ENCODE measurements at places on chromosomes 2 and 18.

GRCh38 chr18:8232791-8233190 is 376.4 kb upstream of the RAB12 start:
- DNase-seq = no peak

- no peak for DNase-seq
Observed at GRCh38 chr18:78656346-78656925, 323.2 kb upstream of the SALL3 start.

- no peak for DNase-seq
Observed at GRCh38 chr2:109137616-109138015, 8.6 kb downstream of the SH3RF3 start.

DNA sequence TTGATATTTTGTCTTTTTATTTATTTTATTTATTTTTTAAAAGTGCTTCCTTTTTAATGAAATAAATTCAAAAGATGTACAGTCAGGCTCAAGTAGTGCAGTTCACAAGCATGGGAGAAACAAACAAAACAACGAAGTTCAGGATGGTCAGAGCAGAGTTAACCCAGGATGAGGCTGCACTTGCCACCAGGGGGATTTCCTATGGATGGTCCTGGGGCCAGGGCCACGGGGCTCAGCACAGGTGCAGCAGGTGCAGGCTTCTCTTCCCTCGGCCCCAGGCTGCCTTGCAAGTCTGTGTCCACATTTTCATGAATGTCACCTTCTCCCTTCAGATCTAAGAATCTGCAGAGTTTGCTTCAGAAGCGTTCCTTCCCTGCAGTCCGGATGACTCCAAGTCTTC is 76.5 kb downstream of the CDCA7 start:
- no peak for DNase-seq

DNA sequence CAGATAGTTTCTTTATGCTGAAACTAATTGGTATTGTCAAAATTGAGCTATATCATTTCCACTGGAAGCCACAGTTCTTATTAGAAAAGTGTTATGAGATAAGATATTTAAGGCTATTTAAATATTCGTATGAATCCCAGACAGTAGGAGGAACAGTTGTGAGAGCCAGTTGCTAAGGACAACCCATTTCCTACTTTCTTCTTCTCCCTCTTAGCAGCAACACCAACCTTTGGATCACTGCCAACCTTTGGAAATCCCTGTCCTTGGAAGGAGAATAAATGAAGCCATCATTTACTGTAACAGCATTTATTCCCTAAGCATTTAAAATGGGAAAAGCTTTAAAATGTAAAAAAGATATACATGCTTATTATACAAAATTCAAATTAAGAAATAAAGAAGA is 85.8 kb downstream of the PLCL1 start:
- no peak for DNase-seq

DNA sequence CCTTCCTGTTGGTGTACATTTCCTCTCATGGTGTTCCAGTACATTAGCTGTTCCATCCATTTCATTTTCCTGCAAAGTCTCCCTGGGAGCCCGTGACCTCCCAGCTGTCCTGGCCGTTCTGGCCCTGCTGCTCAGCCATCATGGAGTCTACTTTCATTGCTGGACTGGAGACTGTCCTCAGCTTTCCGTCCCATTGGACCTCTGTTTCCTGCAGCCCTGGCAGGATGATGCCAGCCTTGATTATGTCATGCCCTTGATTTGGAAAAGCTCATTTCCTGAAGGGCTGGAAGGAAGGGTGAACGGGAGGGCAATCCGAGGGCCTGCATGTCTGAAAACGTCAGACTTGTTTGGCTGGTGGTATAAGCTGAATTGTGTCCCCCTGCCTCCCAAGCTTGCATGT is 205.5 kb upstream of the HS6ST1 start:
- no peak for DNase-seq

DNA sequence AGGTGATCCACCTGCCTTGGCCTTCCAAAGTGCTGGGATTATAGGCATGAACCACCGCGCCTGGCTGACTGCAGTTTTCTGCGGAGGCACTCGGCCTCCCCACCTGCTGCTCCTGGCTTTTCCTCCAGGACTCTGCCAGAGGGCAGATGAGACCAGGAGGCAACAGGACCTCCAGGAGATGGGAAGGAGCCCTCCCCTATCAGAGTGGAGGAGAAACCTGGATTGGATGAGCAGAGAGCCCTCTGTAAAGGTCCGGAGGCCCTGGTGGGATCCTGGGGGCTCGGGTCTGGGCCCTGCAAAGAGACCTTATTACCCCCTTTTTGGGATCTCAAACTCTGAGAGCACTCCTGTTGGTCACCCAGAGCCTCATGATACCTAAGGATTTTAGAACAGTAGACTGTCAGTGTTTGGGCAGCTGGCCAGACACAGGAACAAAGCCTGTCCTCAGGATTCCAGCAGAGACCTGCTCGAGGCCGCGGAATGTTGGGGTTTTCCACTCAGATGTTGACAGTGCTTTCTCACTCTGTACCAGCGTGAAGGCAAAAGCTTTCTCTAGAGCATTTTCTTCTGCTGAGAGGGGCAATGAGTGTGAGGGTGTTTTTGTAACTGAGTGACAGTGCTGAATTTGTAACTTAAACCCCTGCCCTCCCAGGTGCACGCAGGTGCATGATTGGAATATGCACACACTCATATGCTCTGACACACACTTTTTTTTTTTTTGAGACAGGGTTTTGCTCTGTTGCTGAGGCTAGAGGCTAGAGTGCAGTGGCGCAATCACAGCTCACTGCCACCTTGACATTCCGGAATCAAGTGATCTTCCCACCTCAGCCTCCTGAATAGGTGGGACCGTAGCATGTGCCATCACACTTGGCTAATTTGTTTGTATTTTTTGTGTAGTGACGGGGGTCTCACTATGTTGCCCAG is 48.4 kb downstream of the NPPC start:
- DNase-seq = no peak

DNA sequence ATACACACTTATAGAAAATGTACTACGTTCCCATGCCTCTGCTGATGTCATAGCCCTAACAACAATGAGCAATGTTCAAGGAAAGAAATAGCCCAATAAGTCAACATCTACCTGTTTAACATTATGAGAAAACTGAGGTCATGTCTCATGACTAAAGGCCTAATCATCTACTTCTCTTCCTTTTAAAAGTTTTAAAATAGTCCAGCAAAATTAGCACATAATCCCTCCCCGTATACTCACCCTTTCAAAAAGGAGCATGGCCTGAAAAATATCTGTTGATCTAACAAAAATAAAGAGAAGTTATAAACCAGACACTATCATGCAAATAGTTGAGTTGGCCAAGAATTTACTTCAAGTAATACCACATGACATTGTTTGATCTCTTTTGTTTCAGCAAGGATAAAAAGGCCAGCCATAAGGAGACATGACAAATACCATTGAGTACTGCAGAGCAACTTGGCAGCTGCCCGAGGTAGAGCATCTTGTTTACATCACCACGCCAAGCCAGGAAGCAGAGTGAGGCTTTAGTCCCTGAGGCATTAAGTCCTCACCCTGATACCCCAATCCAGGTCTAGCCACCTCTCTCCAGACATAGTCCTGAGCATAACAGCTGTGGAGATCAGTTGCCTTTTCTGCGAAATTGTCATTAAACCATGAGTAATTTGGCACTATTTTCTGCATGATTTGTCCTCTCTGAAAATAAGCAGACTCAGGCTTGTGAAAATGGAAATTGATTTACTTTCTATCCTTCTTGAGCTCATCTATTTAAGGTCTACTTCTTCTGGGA is 137.4 kb upstream of the ETAA1 start:
- DNase-seq = no peak

DNA sequence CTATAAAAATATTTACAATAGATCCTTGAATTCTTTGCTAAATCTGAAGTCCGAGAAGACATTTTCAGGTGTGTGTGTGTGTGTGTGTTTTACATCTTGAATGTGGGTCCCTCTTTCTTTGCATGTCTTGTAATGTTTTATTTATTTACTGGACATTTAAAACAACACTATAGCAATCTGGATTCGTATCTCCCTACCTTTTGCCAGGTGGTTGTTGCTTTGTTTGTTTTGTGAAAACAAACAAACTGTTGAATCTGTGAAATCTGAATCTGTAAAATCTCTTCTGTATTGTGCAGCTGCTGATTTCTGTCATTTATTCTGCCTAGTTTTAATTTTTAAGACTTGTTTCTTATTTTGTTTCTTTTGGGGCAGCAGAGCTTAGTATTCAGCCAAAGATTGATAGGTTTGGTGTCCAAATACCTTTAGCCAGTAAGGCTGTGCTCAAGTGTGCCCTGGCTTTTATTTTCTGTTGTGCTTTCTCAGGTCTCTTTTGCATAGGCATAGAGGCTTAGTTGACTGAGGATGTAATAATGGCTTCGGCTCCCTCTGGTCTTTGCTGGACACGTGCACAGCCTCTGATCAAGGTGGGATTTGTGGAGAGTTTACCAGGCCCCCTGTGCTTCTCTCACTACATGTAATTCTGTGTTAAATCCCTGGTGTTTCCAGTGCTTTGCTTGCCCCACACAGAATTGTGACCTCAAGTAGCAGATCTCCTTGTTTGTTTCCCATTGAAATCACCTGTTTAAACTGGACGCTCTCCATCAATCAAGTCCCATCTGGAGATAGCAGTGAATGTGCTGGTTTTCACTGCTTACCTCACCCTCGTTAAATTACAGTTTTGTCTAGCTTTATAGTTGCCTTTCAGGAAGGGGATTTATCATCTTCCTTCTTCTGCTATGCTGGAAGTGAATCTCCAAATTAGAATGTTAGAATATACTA is 71.1 kb downstream of the BIRC6 start:
- DNase-seq = no peak

DNA sequence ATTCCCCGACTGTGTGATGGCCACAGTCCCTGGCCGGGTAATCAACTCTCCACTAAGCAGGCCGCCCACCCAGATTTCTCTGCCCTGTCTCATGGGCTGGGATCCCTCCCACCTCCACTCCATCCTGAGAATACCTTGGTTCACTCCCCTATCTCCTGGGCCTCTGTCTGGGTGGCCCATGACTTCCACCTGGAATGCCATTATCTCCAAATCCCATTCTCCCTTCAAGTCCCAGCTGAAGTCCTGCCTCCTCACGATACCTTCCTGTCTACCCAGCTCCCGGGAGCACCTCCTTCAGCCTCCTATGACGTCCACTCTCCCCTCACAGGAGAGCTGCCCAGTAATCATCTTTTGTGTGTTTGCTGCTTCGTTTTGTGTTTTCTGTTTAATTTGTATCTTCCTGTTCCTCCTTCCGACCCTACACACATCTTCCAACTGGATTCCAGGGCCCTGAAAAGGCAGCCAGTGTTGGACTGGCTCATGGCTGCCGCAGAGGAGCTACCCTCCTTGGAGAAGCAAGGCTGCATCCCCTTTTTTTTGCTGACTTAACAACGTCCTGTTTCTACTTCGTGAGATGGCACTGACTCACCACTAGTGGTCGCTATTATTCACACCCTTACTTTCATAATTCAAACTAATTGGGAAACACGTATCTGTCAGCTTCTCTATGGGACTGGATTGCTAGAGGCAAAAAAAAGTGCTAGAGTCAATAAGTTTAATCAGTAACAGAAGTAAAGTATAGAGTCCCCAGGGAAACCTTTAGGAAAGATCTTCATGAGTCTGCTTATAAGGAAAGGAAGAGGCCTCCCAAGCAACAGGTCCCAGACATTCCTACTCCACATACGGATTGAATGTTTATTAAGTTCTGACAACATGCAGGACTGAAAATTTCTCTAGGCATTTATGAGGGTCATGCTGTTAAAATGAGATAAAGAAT is 171.9 kb upstream of the GATA6 start:
- DNase-seq = no peak

- no peak for DNase-seq
Observed at GRCh38 chr2:155215037-155215707, 516.7 kb downstream of the KCNJ3 start.

- DNase-seq = no peak
Observed at GRCh38 chr2:60439219-60439974, 114.1 kb downstream of the BCL11A start.

GRCh38 chr18:9337873-9338272 is 3.3 kb downstream of the TWSG1 start:
- DNase-seq = no peak

GRCh38 chr2:132438691-132439090 is 22.1 kb downstream of the GPR39 start:
- no peak for DNase-seq

- no peak for DNase-seq
Observed at GRCh38 chr18:6397931-6398566, 16.7 kb downstream of the L3MBTL4 start.

- no peak for DNase-seq
Observed at GRCh38 chr2:20130821-20131645, 79.6 kb upstream of the LAPTM4A start.

- DNase-seq = no peak
Observed at GRCh38 chr2:201444746-201445465, 6.4 kb downstream of the TRAK2 start.

DNA sequence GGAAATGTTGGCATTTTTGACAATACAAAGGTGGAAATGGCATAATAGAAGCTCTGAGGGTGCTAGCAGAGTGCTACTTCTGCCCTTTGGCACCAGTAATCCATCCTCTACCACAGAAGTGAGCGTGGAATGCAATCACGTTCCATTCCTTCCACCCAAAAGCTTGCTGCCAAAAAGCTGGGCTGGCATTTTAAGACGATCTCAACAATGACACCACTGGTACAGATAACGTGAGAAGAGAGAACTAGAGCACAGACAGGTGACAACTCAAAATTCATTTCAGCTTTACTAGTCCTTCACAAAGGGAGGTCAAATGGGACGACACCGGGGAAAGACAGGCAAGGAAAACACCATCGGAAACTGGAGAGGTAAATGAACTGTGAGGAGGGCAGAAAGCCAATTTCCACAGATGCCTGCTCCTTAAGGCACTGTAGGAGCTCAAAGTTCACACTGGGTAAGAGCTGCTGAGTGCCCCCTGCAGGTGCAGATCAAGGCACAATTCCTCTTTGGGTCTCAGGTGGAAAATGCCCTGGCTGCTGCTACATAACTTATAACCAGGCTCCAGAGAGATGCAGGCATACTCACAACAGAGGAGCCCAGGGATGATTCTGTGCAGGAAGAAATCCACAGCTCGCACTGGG is 50.7 kb upstream of the RNU4ATAC start:
- DNase-seq = no peak

DNA sequence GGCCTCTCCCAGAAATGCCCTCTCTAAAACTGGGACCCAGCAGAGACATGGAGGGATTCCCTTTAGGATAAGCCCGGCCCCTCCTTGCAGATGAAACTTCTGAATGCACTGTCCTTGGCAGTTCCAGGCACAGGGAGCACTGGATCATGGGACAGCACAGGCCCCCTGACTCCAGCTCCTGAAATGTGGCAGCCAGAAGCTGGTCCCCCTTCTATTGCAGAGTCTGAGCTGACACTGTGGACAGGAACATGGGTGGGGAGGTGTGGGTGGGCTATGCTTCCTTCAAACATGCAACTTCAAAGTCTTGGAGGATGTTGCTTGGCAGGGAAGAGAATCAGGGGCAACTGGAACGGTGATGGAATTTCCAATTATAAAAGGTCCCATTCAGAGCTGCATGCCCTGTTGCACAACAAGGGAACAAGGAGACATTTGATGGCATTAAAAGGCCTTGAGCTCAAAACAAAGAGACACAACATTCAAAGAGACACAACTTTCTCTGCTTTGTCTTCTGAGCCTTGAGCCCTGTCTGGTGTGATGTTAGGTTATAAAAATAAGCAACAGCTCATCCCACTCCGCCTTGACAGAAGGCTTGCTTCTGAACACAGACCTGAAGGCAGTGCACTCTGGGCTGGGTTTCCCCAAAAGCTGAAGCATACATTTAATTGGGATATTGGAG is 239.0 kb downstream of the OSR1 start:
- no peak for DNase-seq

- no peak for DNase-seq
Observed at GRCh38 chr2:48770181-48770580, 14.7 kb upstream of the LHCGR start.

- DNase-seq = no peak
Observed at GRCh38 chr2:17979707-17980106, 101.2 kb downstream of the KCNS3 start.

- no peak for DNase-seq
Observed at GRCh38 chr18:45521136-45521535, 94.1 kb upstream of the SLC14A2 start.
